ENCODE measurements at places on chromosomes 5 and 9. TPM values are rescaled to one million over a fixed set of nuclear protein-coding genes. Genes with fewer than 3 reads are reported as not detected.

GRM6 gene
- total RNA-seq = not detected

DNA sequence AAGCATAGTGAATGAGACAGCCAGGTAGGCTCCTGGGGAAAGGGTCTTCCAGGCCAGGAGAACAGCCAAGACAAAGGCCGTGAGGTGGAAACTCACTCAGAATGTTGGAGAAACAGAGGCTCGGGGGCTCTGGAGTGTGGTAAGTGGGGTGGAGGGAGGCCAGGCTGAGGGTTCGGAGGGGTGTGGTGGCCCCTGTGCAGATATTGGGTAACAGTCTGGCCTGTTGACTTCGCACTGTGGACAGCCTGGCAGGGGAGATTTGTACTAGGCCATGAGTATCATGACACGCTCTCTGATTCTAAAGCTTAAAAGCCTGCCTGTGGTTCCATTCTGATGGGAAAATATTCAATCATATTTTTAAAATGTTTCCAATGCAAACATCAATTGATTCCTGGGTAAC, 239.3 kb downstream of the GADD45G start:
- no peaks in the 10 kb centered on the region for H3K4me1 ChIP-seq
- no peak for DNase-seq
- H3K4me3 ChIP-seq = no peak overlapping the region
- no peaks in the 10 kb centered on the region for H3K27me3 ChIP-seq
- H3K27ac ChIP-seq = no peak overlapping the region

DNA sequence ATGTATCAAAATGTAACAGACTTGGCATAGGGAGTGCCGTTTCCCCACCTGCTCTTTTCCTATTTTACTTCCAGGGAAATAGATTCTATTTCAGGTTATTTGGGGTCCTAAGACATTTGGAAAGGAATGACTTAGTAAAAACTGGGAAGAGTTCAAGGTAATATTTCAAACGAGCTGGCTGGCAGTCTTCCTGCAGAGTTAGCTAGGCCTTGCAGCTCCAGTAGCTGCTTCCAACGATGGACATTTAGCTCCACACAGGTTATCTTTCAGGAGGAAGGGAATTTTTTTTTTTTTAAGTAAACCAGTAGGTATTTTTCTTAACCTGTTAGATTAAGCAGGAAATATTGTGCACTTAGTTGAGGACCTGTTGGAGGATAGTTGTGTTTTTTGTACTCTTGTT, 45.2 kb downstream of the TLE4 start:
- DNase-seq = no peak
- H3K36me3 ChIP-seq = no peaks in the 10 kb centered on the region
- peak overlapping the region; percentile 35 for H3K27ac ChIP-seq
- H3K4me1 ChIP-seq = no peaks in the 10 kb centered on the region

LCNL1 gene
- total RNA-seq = not detected

- H3K4me1 ChIP-seq = no peaks in the 10 kb centered on the region
- H3K27me3 ChIP-seq = no peaks in the 10 kb centered on the region
- H3K4me3 ChIP-seq = no peak overlapping the region
These were observed 127.9 kb upstream of the TARS1 start for GRCh38 chr5:33312571-33313549.
